Prostate gland (tissue), 2 donors: ENCODE measurements at places on chromosomes 11 and 22.

- DNase-seq, result peak; percentile 42
Measured at GRCh38 chr11:94741022-94741679, 27.0 kb upstream of the AMOTL1 start.

DNA sequence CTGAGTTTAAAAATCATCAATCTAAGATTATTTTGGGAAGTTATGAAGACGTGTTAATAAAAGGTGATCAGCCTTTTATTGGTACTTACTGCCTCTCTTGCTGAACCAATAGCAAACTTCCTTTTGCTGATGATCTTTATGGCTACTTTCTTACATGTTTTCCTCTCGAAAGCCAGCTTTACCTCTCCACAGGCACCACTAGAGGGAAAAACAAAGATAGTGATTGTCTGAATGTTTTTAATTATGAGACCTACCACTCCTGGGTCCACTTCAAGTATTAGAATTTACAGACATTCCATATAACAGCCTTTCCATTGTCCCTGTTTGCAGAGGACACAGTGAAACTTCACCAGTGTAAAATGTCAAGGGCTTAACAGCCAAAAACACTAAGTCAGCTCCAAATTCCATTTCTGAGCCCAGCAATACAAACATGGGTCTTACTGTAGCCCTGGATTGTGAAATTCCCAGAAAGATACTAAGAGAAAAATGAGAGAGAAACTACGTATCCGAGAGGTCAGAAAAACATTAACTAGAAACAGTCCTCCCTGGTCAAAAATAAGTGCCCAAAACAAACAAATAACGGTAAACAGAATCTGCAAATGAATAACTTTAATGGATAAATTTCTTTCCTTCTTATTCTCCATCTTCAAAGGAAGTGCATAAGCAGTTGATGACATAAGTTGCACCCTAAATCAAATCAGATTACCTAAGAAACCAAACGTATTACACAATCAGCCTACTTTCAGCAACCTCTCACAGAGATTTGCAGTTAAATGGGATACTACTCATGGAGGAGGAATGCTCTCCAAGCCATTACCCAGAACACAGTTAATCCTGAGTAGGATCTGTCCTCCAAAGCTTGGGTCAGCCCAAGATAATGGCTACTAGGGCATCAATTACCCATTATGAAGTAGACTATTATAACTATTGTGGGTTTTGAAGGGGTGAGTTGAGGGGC lies 29.5 kb downstream of the CHEK2 start:
- no peak for DNase-seq

DNA sequence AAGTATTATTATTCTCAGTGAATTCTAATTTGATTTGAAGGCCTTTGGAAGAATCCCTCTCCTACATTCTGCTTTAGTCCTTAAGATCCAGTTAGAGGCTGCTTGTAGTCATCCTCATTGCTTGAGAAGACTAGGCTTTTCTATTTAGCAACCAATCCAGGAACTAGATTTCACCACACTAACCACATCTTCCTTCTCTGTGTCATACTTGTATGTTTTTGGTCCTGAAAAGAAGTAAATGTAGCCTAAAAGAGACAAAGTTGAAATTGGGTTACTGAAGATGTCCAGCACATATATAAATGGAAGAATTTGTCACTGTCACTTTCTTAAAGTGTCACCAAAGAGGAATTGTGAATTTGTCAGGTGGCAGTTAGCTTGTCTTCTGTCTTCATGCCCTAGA lies 46.6 kb upstream of the MMP7 start:
- DNase-seq, result no peak

- DNase-seq, result no peak
Measured at GRCh38 chr11:106988151-106989077, 29.9 kb downstream of the GUCY1A2 start.

- DNase-seq, result no peak
Measured at GRCh38 chr11:82796998-82797961, 63.6 kb upstream of the FAM181B start.

DNA sequence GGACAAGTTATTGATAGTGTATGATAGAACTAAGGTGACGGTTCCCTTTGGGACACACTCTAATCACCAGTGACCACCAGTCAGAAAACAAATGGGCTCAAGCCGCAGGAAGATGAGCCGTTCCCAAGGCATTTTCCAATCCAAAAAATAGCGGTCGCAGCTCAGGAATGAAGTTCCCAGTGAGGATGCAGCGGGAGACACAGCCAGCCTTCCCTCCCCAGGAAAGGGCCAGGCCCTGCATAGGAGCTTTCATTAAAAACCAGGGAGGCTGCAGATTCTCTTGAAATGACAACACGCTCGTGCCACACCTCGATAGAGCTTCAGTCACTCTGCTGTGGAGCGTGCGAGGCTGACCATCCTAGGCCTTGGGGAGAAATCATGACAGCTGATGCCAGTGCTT lies 65.8 kb upstream of the WNT7B start:
- no peak for DNase-seq

DNA sequence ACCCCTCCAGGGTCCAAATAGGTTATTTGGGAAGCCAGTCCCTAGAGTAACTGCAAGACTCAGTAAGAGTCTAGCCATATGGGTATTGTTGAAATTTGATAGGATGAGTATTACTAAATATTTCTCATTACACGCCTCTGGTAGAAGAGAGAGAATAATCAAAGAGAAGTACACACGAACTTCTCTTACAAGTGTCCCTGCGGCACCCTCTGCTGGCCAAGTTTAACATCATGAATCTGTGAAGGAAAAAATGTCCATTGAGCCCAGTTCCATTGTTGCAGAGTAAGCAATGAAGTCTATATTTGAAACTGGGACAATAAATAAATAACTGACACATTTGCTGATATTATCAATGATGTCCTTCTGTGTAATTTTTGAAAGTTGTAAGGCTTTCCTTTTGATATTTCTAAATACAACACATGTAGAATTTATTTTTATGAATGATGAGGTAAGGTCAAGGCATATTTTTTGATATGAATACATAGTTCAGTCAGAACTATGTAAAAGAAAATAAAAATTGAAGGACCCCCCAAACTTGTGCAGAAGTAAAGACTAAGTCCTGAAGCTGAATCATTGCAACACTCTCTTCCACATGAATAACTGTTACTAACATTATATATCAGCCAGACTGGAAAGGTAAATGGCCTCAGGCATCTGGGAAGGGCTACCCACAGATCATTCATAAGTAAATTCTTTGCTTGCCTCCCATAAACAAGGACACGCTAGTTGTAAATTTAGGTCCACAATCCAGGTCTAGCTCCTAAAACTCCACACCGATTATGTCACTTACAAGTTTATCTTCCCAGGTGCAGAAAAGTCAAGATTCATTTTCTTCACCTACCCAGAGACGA lies 10.0 kb downstream of the OR51L1 start:
- DNase-seq, result peak; percentile 39

- DNase-seq, result no peak
Measured at GRCh38 chr11:46465683-46466082, 74.1 kb upstream of the CHRM4 start.

- no peak for DNase-seq
Measured at GRCh38 chr11:117959438-117960149, 26.6 kb upstream of the IL10RA start.

DNA sequence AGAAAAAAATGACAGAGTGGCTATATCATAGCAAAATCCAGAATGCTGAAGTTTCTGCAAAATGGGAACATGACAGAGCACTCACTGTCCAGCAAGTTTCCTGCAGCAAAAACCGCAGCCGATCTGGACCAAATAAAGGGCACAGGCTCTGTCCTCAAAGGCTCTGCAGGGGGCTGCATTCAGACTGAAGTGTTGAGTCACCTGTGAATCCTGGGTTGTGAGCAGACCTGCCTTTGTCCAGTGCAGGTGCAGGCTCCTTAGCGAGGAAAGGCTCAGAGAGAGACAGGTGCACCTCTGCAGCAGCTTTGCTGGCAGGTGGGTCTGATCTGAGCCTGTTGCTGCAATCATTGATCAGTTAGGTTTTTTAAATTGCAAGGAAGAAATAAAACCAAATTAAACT lies 29.3 kb upstream of the NFAM1 start:
- DNase-seq, result no peak

GRCh38 chr11:118856314-118856713 lies 27.4 kb upstream of the CXCR5 start:
- DNase-seq, result no peak

- DNase-seq, result no peak
Measured at GRCh38 chr11:117923773-117924172, 5.4 kb downstream of the TMPRSS13 start.

DNA sequence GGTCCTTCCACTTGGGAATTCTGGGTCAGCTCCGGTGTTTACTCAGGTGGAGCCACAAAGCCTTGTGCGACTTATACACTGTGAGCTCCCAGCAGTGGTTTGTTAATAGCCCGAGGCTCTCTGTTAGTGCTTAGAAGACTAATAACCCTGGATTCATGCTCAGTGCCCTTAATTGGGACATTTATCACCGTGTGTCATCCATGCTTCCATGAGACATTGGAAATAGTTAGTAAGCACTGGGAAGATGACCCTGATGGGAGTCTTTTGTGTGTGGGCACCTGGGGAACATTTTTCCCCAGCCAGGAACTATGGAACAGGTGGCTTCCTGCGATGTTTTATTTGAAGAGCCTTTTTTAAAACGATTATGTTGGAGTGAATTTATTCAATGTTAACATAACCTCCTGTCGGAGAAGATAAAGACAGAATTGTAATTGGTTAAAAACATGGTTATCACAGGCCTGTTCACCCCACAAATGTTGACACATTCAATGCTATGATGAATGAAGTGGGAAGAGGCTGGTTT lies 188.9 kb downstream of the MYO18B start:
- DNase-seq, result no peak

GRCh38 chr11:22466809-22467208 lies 128.6 kb downstream of the SLC17A6 start:
- DNase-seq, result no peak

GRCh38 chr11:82969811-82970210 lies 68.3 kb downstream of the DDIAS start:
- DNase-seq, result no peak

GRCh38 chr11:124331873-124332272 lies 11.9 kb upstream of the OR8D2 start:
- no peak for DNase-seq

GRCh38 chr11:67482275-67482826 lies 475 bp upstream of the AIP start:
- DNase-seq, result no peak

GRCh38 chr22:22903355-22903777 lies 15.8 kb downstream of the IGLL5 start:
- DNase-seq, result no peak

- no peak for DNase-seq
Measured at GRCh38 chr11:33476945-33477606, 219.9 kb downstream of the HIPK3 start.

DNA sequence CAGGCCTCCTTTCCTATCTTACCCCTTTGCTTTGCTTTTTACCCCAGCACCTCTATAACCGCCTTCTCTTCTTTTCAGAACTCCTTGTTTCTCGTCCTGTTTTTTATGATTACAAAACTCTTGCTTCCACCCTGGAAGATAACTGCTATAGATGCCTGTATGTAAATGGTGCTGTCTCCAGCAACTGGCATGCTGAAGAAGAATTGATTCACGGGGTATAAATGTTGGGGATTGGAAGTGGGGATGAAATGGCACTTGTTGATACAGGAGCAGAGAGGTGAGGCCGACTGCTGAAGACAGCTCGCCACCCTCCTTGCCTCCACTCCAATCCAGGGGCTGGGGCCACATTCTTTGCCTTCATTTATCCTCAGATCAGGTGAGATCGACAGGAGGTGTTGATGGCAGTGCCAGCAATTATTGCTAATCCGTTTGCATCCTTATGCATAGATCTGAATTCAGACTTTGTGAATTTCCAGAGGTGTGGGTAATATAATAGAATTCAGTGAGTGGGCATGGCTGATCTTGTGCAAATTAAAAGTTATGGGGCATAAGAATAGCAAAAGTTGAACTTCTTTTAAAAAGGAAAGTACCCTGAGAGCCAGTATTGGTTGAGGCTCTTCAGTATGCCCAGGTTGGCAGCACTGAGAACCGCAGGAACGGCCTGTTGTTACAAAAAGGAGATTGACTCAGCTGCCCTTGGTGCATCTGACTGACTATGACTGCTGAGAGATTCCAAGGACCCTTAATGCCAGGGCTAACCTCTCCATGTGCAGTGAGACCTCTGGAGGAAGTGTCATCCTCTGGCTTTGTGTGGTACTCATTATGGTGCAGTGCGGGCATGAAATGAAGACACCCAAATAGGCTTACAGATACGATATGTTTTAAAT lies 5.3 kb downstream of the NEAT1 start:
- peak; percentile 71 for DNase-seq

- no peak for DNase-seq
Measured at GRCh38 chr11:75303544-75304224, 47.8 kb downstream of the ARRB1 start.

DNA sequence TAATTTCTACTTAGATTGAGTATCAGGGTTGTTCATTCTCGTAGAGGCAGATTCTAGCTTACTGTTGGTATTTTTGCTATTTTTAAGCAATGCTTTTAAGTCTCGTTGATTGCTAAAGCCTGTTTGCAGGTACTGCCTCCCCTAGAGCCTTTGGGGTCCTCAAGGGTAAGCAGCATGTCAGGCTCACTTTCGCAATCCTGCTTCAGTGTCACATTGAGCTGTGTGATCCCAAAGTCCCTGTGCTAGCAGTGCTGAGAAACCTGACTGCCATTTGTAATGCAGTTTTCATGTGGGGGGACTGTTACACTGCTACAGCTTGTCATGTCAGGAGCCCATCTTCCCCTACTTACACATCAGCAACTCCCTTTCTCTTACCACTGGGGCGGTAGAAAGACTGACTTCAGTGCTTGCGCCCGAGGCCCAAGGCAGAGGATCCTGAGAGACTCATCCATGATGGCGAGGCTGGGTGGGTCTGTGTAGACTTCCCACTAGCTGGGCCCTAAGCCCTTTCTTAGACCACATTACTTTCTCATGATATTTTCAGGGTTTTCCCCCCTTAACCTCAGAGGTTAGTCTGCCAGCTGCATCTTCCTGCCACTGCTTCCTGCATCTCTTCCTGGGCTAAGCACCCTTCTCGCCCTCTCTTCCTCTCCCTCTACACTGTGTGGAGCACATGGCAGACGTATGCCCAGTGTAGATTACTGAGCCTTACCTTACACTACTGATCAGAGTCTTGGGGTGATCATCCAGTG lies 40.8 kb upstream of the ST14 start:
- DNase-seq, result no peak

- no peak for DNase-seq
Measured at GRCh38 chr11:27612932-27613880, 87.0 kb downstream of the BDNF start.

DNA sequence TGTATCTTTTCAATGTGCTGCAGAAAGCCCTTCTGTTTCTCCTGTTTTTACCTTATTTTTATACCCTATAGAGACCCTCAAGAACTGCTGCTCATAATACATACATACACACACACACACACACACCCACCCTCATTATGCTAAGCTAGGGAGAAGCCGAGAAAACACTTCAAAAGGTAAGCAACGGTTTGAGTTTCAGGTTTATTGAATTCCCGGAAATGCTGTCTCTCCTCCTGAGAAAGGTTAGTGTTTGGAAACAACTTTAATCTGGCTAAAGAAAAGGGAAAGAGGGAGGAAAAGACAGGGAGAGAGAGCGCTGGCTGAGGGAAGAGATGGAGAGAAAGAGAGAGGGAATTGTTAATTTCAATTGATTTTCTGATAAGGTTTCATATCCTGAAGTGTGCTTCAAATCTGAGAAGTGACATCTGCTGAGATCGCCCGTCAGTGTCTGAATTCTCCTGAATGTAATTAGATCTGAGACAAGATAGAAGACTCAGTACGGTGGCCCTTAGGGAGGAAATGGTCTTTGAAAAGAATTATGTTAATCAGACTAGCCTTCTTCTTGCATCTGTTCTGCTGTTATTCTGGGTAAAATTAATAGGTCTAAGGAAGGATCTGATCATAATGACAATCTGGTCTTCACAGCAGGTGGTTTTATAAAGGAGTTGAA lies 169.1 kb downstream of the NXPE2 start:
- DNase-seq, result no peak

GRCh38 chr22:17167486-17167885 lies 8.4 kb upstream of the HDHD5 start:
- DNase-seq, result no peak
